T-helper 2 cell (primary cell): ENCODE measurements at places on chromosomes 11 and 22.

GRCh38 chr11:107174856-107175255 is 156.6 kb upstream of the GUCY1A2 start:
- no peak for DNase-seq

DNA sequence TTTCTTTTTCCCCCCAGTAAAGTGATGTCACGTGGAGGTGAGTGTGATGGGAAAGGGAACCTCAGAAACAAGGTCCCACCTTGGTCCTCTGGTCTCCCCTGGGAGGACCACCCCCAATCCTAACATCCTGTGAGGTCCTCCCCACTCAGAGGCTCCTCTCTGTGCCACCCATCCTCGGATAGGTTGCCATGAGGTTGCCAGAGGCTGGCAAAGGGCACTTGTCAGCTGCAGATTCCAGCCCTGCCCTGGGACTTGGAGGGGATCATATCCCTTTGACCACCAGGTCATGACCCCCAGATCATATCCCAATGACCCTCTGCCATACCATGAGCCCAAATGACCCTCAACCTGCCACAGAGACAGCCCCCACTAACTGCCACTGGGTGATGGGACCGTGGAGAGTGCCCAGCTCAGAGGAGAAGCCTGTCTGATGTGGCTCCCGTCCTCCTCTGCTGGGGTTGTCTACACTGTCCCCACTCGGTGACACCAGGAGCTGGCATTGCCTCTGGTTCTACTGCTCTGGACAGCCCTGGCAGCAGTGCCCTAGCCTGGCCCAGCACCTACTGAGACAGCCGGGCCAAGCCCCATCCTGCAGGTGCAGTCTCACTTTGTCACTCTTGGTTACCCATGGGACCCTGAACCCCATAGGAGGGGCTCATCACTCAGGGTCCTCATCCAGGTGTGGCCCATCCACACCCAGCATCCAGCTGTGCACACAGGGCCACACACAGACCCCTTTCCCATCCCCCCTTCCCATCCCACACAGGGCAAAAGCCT is 90.2 kb upstream of the KCNQ1OT1 start:
- no peak for DNase-seq

DNA sequence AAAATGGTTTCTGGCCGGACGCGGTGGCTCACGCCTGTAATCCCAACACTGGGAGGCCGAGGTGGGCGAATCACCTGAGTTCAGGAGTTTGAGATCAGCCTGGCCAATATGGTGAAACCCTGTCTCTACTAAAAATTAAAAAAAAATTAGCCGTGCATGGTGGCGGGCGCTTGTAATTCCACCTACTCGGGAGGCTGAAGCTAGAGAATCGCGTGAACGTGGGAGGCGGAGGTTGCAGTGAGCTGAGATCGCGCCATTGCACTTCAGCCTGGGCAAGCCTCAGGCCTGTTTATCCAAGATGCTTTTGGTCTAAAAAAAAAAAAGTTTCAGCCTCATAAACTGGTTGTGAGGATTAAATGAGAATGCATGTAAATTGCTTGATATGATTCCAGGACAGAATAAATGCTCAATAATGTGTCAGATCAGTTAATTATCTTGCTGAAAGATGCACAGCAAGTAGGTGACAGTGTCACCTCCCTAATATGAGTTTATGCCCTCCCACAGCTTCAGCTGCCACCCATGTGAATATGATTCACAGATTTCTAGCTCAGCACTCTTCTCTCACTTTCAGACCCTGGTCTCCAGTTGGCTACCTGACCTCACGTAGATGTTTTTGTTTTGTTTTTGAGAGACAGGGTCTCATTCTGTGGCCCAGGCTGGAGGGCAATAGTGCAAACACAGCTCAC is 1.1 kb upstream of the ALG8 start:
- no peak for DNase-seq

- no peak for DNase-seq
Observed at GRCh38 chr11:65576867-65577755, 1.3 kb downstream of the EHBP1L1 start.
